Stimulated activated CD4-positive, alpha-beta T cell treated with anti-CD3 and anti-CD28 coated beads, TNF-alpha, amount 100 ng/mL, for 1 hour (primary cell): ENCODE measurements at places on chromosomes 13 and 19.
A peak's percentile ranks its signal among the peaks of the same experiment; 100 is the strongest.

- DNase-seq, result peak; percentile 57
Observed at GRCh38 chr19:34733746-34734536, at the start of gene ZNF181. ZNF181 (plus strand) TSS chr19:34734243; CDS start chr19:34735038, 795 bp downstream.

- DNase-seq, result no peak
Observed at GRCh38 chr13:92074658-92075057, 676.2 kb downstream of the GPC5 start.

DNA sequence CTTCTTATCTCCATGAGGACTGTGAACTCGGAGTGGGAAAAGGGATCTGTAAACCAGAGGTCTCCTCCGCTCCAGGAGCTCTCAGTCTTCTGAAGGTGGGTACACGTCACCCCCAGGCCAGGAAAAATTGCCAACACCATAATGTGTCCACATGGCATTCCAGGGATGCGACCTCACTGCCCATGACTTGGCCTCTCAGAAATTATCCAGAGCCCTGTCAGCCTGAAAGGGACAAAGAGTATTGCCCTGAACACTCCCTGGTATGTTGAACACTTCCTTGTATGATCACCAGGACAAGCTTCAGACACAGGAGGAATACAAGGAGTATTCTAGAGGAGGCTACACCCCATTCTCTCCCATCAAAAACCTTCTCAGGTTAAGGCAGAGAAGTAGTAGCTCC, 81.0 kb upstream of the SLC7A1 start:
- DNase-seq, result no peak

- DNase-seq, result no peak
Observed at GRCh38 chr13:91726671-91727070, 328.2 kb downstream of the GPC5 start.

GRCh38 chr13:18998389-18998788, 183.2 kb downstream of the TUBA3C start:
- no peak for DNase-seq

- no peak for DNase-seq
Observed at GRCh38 chr19:35266520-35267352, 2.0 kb upstream of the USF2 start.

DNA sequence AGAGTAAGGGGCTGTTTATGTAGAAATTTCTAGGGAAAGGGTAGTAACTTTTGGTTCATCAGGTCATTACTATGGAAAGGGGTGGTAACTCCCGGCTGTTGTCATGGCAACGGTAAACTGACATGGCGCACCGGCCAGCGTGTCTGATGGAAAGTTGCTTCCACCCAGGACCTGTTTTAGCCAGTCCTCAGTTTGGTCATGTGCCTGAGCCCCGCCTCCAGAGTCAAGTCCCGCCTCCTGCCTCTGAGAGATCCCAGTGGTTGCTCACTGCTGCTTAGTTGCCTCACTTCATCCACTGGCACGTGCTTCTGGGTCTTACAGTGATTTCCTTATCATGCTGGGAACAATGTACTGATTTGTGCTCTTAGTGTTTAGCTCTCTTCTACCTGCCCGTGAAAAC, 455.2 kb upstream of the ZNF507 start:
- DNase-seq, result no peak

- no peak for DNase-seq
Observed at GRCh38 chr13:51745243-51745642, 58.7 kb downstream of the DHRS12 start.
